Motor neuron (in vitro differentiated cells): ENCODE measurements at places on chromosomes 7 and 10. TPM values are rescaled to one million over a fixed set of nuclear protein-coding genes. Genes with fewer than 3 reads are reported as not detected.

DNA sequence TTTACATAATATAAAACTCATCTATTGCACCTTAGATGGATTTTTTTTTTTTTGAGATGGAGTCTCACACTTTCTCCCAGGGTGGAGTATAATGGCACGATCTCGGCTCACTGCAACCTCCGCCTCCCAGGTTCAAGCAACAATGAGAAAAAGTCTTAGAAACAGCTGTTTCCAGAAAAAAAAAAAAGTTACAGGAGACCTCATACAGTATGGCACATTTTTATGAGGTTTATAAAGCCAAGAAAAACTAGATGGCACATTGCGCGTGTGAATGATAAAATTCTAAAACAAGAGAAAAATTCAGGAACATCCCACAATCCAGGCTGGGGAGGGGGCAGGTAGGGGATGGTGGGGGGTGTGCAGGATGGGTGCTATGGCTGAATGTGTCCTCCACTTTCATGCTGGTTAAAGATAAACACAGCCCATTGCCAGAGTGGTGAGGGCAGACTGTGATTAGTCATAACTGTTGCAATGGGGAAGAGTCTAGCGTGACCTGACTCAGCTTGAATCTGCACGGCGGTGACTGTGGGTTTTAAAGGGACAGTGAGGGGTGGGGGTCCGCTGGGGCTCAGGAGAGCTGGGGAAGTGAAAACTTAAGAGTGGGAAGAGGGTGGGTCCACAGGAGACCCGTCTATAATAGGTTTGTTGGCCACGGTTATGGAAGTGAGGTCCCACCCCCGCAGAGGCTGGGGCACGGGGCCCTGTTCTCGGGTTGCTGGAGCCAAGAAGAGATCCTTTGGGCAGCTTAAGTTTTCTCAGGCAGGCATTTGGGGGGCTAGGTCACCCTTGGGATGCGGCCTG, 11.9 kb upstream of the LRRC27 start:
- ATAC-seq = peak; percentile 63

DNA sequence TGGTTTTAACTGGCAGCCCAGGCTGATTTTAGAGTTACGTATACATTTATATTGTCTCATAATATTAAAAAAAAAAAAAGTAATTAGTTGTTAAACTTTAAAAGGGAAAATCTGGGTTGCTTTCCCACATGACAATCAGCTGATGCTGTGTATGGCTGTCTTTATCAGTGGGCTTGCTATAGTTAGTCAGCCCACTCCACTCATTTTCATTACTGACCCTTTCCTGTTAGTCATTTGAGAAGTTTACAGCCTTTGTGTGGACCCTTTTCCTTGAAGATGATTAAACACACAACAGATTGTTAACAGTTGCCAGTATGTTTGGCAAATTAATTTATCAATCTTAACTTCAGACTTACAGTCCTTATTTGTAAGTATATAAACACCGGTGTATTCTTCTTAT, 164.5 kb upstream of the AGR3 start:
- ATAC-seq = no peak

DNA sequence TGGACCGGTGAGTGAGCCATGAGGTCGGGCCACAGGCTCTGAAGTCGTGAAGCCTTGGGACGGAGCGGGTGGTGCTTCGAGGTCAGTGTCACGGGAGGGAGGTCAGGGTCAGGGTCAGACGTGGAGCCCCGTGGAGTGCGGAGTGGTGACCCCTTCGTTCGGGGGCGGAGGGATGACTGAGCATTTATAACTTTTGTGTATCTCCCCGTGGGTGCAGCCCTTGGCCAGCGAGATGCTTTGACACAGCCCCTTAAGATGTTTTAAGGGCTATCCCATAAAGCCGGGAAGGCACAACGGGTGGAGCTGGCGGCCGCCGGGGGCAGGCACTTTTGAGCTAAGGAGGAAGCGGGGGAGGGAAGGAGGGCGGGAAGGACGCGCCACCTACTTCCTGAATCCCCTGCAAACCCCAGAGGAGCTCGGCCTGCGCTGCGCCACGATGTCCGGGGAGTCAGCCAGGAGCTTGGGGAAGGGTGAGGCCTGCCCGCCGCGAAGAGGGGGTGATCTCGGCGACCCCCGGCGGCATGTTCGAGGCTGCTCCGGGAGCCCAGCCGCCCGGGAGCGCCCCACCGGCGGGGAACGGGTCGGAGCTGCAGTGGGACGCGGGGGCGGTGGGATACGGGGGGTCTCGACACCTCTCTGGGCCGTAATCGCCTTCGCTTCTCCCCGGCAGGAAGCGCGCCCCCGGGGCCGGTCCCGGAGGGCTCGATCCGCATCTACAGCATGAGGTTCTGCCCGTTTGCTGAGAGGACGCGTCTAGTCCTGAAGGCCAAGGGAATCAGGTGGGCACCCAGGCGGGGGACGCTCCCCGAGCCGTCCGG, at the start of gene GSTO1:
GSTO1 (plus strand) TSS at position 400 of the 818 bp plus-strand sequence; CDS start at position 437, 37 bp downstream.
- peak; percentile 84 for ATAC-seq

DNA sequence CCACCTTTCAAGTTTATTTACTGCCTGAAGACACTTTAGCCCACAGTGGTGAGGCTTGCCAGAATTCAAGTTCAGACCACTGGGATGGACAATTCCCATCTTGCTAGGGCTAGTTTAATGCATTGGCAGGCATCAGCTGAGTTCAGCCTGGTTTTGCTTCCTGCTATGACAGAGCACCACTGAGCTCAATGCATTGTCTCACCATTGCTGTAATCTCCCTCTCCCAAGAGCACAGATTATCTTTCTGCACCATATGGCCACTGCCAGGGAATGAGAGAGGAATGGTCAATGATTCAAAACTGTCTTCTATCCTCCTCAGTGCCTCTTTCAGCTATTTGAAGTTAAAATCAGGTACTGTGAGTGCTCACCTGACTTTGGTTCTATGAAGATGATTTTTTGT, 160.8 kb downstream of the XPNPEP1 start:
- ATAC-seq = no peak

GRCh38 chr10:86967481-86967941, 771 bp upstream of the ADIRF start:
- ATAC-seq = no peak

GRCh38 chr7:92266415-92267241, 20.9 kb downstream of the ANKIB1 start:
- no peak for ATAC-seq

The ANKRD7 gene
- not detected in 2 replicates for total RNA-seq

The ADRA2A gene
- 2.6 and 2.7 TPM in 2 replicates for total RNA-seq

The RNF32 gene
- 3.1 and 3.7 TPM in 2 replicates for total RNA-seq

DNA sequence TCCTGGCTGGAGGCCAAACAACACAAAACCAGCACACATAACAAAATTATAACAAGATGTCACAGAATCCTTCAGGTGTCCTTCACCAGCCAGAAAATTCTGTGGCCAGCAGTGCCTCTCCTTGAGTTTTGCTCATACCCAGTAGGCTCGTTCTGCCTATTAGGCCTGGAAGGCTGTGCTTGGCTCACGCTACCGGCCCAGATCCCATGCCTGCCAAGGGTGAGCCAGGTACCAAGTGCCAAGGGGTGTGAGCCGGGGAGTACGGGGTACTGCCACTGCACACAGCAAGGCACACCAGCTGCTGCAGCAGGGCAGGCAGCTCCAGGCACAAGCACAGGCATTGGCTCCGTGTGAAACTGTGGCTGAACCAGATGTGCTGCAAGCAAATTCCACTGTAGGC, 1562.0 kb downstream of the REEP3 start:
- no peak for ATAC-seq

The MMD2 gene
- not detected in 2 replicates for total RNA-seq

DNA sequence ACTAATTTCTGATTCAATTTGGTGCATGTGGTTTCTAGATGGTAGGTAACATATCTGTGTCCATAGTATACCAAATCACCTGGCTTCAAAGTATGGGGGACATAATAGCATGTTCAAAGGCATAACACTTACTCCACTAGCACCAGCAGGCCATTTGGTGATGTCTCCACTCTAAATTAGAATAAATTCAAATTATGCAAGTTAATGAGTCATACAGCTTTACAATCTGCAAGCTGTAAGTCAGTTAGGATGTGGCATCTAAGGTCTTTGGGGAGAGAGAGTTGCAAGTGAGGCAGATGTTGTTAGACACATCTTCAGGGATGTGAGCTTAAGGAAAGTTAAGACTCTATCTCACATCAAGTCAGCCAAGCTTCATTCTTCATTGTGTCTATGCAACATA, 506.4 kb upstream of the GRM3 start:
- no peak for ATAC-seq

The RBP3 gene
- 0.24 and 0.28 TPM in 2 replicates for total RNA-seq

The RET gene
- total RNA-seq = 1.1 and 1.4 TPM in 2 replicates

DNA sequence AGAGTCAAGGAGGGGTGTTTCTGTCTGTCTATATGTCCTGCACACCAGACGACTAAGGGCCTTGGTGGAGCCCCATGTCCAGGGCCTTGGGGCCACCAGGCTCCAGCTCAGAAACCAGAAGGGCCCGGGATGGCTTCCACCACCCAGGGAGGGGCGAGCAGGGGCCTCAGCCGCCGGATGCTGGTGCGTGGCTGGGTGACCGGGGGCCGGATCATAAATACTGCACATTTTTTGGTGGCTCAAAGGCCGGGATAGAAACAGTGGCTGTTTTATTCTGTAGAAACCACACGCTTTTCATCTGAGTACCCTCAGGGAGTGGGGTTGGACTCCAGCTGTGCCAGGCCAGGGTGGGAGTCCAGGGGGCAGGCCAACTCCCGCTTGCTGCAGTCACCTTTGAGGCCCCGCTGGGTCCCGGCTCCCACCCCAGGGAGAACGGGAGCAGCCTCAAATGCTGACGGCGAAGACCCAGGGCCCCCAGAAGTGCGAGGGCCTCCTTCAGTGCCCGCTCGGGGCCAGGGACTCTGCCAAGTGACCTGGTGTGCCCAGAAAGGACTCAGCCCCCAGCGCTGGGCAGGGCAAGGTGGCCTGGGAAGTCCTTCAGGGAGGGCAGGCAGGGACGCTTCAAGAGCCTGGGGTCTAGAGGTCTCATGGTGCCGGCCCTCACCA, 28.2 kb downstream of the PDGFA start:
- no peak for ATAC-seq

- no peak for ATAC-seq
Measured at GRCh38 chr10:14126697-14127440, 203.9 kb downstream of the FRMD4A start.

DNA sequence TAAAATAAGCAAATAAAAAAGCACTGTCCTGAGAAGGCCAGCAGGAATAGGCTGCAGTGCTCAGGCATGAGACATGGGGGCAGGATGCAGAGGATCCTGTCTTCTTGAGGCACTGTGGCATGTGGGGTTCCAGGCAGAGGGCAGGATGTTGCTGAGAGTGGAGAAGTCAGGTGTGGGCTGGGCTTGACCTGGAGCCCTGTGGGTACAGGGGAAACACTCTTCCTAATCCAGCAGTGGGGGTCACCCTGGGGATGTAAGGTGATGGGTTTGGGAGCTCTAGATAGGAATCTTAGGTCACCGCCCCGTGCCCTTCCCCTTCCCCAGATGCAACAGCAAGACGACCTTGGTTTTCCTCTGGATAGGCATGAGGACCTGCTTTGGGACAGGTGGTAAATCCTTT, 13.6 kb downstream of the SUMF2 start:
- ATAC-seq = no peak

DNA sequence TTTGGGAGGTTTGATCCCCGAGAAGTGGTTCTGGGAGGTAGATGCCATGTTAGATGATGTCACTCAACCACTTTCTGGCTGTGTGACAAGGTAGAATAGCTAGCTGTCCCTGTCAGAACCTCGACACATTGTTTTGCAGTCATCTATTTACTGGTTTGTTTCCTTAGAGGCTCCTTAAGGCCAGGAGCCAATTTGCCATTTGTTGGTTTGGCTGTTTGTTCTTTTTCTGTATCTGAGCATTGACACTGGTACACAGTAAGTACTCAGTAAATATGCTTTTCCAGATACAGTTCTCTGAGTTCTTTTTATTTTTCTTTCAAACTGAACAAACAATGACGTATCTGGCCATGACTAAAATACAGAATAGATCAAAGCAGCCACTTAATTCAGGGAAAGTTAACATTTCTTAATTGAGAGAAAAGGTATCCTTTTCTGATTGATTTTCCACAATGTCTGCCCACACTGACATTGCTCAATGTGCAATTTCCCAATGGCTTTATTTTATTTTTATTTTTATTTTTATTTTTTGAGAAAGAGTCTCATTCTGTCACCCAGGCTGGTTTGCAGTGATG, 121.6 kb downstream of the SPAG6 start:
- no peak for ATAC-seq

- ATAC-seq = no peak
Measured at GRCh38 chr7:137017221-137017620, 148.8 kb downstream of the CHRM2 start.

GRCh38 chr7:128948976-128949760, 11.4 kb downstream of the IRF5 start:
- ATAC-seq = no peak

- ATAC-seq = peak; percentile 8
Measured at GRCh38 chr10:930625-931325, 730 bp downstream of the LARP4B start.

- no peak for ATAC-seq
Measured at GRCh38 chr10:31526178-31526577, 207.2 kb downstream of the ZEB1 start.

- no peak for ATAC-seq
Measured at GRCh38 chr7:17554341-17555015, 256.0 kb downstream of the AHR start.

The HYAL4 gene
- total RNA-seq = not detected in 2 replicates

GRCh38 chr7:40122940-40123254, 11.5 kb downstream of the MPLKIP start:
- no peak for ATAC-seq

- no peak for ATAC-seq
Measured at GRCh38 chr10:118838364-118838763, 83.6 kb upstream of the CACUL1 start.

The MMP21 gene
- not detected in 2 replicates for total RNA-seq

DNA sequence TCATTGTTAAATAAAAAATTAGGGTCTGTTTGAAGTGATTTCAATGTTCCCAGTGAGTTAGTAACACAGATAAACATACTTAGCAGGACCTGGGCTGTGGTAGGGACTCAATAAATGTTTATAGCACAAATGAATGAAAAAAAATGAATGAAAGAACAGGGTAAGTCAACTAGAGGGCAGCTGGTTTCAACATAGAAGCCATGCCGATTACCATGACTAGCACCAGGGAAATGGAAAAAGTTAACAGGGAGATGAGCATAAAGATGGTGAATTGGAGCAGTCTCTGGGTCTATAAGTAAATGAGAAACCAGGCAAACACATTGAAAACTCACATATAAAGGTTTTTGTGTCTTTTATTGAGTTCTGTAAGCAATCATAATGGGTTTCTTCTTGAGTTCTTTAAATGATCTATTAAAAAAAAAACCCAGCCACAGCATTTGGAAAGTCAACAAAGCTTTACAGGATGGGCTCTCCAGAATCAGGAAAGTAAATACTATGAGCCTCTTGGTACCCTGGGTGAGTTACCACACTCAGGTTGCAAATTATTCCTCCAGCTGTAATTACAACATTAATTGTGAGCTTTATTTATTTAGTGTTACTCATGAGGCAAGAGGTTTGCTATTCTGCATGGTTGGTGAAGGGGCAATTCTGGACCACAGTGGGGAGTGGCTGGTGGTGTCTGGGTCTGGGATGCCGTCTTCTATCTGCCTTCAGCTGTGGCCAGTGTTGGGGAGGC, 46.1 kb upstream of the MTPN start:
- no peak for ATAC-seq

The PRKCQ gene
- total RNA-seq = 0.13 and 0.54 TPM in 2 replicates

GRCh38 chr7:112500619-112501018, 19.8 kb downstream of the LSMEM1 start:
- no peak for ATAC-seq

The NAT16 gene
- total RNA-seq = 1.4 and 1.6 TPM in 2 replicates
